ENCODE measurements at places on chromosomes 13 and 19.

- DNase-seq = no peak
These were observed 480.1 kb upstream of the SLC10A2 start for GRCh38 chr13:103546271-103546670.

DNA sequence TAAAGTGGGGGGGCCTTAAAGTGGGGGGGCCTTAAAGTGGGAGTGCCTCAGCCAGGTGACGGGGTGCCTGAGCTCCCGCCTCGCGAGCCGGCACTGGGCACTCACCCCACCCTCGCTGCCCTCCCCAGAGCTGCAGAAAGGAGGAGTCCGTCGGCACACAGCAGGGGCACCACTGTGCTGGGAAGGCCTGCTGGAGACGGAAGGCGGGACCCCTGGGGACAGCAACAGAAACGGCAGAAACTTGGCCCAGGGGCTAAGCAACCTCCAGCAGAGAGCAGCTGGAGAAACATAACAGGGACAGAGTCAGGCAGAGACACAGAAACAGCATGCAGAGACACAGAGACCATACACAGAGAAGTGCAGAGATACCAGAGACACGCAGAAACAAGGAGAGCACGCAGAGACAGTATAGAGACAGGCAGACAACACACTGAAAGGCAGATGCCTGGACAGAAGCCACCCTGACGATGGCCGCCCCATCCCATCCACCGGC is 7.9 kb downstream of the CFD start:
- DNase-seq = no peak

DNA sequence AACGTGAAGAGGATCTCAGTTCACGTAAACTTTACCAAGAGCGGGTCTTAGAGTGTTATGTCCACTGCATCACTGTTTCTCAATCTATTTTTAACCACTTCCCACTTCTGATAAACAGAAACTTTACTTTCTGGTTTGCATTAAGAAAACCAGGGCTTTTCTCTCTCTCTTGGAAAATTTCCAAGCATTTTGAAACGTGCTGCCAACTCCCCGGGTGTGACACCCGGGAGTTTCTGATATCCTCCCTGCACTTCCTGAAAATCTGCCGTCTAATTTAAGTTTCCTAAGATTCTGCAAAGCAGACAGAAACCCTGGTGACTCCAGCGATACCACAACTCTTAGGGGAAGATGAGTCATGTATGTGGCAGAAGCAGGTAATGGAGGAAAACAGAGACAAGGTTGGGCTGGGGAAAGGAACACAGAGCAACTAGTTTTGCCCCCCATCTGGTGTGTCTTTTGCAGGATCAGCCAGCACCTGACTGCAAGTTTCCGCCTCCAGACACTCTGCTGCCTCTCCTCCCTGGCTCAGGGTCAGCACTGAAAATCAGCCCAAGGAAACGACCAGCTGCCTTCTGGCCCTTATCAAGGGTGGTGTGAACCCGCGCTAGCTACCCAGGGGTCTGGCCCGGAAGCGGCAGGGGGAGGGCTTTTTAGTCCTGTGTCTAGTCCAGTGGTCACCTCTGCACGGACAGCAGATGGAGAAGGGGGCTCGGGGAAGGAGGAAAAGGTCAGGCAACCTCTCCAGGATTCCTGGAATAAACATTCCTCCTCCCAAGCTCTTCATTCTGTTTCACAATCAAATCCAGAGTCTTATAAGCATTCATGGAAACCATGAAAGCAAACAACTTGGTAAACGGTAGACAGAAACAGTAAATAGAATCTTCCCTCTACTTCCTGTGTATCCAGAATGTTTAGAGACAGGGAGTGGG is 11.3 kb upstream of the FFAR2 start:
- peak; percentile 4 for DNase-seq

DNA sequence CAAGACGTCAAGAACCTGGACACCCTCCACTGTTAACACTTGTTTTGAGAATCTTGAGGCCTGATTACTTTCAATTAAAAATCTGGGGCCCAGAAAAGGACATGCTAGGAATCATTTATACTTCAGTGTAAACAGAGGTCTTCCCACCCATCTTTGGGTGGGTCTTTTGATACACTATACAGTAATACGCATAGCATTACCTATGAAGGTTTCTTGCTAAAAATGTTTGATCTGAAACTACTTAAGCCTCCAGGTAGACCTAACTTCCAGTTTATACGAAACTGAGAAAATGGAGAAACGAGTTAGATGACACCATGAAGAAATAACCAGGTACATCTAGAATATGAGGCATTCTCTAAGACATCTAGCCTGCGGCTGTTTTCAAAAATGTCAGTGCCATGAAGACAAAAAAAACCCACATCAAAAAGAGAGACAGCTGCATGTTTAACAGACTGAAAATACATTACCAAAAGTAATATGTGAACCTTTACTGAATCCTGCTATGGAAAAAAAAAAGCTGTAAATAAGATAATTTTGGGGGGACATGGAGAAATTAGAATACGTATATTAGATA is 36.6 kb downstream of the TGDS start:
- no peak for DNase-seq

DNA sequence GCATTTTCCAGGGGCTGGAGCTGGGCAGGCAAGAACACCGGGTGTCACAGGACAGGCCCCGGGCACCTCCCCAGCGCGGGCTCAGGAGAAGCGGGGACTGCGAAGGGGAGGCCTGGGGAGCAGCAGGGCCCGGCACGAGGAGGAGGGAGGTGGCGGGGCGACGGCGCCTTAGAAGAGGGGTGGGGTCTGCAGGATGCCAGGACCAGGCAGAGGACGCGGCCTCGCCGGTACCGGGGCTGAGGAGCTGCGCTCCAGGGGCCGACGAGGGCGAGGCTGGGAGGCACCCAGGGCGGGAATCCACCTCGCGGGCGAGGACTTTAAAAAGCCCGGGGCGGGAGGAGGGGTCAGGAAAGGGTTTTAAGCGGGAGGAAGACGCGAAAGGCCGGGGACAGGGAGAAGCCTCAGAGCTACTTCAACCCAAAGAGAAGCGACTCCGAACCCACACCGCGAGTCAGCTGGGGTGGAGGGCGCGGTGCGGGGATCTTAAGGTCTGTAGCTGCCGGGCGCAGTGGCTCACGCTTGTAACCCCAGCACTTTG is 665 bp downstream of the ZNF347 start:
- peak; percentile 8 for DNase-seq

DNA sequence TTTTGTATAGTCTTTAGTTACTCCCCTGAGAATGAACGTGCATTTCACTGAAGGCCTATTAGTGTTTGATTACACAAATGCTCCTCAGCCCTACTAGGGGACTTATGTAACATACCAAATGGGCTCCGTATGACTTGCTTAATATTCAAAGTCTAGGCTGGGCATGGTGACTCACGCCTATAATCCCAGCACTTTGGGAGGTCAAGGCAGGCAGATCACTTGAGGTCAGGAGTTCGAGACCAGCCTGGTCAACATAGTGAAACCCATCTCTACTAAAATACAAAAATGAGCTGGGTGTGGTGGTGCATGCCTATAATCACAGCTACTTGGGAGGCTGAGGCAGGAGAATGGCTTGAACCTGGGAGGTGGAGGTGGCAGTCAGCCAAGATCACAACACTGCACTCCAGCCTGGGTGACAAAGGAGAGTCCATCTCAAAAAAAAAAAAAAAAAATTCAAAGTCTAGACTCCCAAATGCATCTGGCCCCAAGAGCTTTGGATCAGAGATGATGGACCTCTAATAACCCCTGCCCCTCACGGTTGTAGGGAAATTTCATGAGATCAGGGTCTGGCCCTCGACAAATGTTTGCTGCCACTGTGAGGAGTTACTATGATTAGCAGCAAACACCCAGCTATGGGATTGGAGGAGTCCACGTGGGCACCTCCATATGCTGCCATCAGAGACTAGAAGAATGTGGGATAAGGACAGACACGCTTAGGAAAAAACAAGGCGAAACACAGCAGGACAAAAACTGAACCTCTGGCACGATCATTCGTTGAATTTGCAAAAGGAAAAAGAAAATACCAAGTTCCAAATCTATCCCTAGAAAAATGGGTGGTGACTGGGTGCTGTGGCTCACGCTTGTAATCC is 4.6 kb downstream of the FBXO17 start:
- DNase-seq = no peak

GRCh38 chr19:46745521-46746280 is at the start of gene FKRP:
Gene FKRP, plus strand, starts transcription at chr19:46746057. Its CDS starts 9,394 bp downstream, at chr19:46755451.
- DNase-seq = no peak

GRCh38 chr13:80884056-80884785 is 543.3 kb upstream of the SPRY2 start:
- no peak for DNase-seq

DNA sequence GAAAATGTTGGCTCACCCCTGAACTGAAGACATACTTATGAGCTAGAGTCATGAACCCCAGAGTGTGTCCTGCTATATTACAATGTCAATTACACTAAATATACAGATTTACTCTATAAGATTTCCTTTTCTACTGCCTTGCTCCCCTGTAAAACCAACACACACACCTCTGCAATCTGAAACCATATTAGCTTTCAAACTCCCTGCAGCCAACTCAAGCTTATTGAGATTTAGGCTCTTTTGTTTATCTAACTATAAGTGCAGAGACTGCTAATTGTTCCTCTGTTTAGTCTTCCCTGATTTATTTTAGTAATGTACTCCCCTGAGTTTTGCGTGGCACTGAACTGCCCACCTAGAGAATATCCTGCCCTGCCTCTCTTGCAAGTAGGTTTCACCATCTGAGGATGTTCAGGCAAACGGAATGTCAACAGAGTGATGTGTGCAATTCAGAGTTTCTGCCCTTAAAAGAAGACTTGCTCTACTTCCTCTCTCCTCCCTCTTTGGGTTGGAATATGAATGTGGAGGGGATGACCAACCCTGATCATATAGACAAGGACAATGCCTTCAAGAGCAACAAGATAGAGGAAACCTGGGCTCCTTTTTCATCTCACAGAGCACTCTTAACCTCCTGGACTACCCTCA is 22.3 kb downstream of the FAM216B start:
- no peak for DNase-seq

DNA sequence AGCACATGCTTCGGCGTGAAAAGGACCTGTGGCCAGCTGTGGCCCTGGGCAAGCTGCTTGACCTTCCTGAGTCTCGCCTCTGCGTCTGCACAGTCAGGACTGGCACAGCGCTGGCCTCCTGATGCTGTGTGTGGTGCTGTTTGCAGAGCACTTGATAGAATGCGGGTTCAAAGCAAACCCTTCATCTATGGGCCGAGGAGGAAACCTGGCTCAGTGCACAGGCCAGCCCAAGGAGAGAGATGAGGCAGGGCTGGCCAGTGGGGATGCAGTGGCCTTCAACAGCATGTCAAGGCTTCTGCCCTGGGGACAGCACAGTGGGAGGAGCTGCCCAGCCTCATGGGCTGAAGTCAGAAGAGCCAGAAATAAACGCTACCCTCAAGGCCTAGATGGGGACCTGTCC is 21.3 kb upstream of the VSTM2B start:
- DNase-seq = no peak

- DNase-seq = no peak
These were observed 202.8 kb upstream of the IRS2 start for GRCh38 chr13:109989155-109989554.
